ENCODE measurements at places on chromosomes 7 and 10.

GRCh38 chr10:49185213-49185612 is 3.0 kb downstream of the TMEM273 start:
- DNase-seq, result no peak

DNA sequence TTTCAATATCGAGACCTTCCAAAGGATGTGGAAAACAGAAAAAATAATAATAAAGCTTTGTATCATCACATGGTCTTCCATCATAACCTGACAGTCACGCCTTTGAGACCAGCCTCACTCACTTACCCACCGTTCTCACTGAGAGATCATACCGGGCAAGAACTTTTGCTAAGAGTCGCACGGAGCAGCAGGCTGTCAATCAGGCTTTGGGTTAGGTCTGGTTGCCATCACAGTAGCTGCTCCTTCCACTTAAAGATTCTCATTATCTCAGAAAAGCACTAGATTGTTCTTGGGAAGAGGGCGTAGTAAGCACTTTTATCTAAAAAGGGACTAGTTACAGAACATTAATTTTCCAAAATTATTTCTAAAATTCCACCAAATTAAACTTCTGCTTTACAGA is 2.0 kb downstream of the RELN start:
- no peak for DNase-seq

GRCh38 chr7:39589323-39590111 is 23.3 kb downstream of the YAE1 start:
- no peak for DNase-seq

GRCh38 chr7:47543714-47544113 is 38.2 kb downstream of the TNS3 start:
- no peak for DNase-seq

DNA sequence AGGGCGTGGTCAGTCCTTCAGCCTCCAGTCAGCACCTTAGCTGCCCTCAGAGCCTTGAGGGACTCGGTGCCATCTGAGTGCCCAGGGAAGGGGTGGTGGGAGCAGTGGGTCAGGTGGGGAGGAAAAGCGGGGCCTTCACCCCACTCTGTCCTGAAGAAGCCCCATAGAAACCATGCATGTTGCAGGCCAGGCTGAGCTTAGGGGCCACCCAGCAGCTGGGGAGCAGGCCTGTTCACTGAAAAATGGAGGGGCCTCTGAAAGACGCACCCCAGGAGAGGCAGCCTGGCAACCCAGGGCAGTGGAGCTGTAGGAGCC is 144.3 kb downstream of the GRID1 start:
- DNase-seq, result no peak

GRCh38 chr7:140055833-140056232 is 6.9 kb downstream of the PARP12 start:
- no peak for DNase-seq

- no peak for DNase-seq
Measured at GRCh38 chr7:22611758-22612079, 111.7 kb upstream of the STEAP1B start.

DNA sequence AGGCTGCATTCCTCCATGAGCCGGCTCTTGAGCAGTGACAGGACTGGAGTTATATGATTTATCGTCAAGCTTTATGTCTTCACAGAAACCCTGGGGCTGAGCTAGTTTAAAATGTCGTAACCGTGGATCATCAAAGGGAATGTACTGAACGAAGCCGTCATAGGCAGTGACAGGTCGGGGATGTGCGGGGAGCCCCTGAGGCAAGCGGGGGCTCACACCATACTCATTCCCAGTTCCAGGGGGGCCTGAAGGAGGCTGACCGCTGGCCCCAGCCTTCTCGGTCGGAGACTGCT is 30.7 kb downstream of the JCAD start:
- no peak for DNase-seq

DNA sequence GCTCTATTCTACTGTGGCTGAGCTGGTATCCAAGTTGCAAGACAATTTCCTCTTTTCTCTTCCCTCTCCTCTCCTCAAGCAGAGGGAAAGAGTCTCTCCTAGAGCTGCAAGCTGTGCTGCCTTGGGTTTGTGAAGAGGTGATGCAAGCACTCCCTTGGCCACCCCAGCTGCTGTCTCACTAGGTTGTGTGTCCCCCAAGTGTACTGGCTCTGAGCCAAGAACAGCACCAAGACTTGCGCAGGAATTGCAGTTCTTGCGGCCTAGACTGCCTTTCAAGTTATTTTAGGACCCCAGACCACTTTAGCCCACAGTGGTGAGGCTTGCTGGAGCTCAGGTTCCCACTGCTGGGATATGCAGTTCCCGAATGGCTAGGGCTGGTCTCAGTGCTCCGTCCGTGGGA is 411.6 kb downstream of the DPP6 start:
- no peak for DNase-seq

- no peak for DNase-seq
Measured at GRCh38 chr10:131964298-131964697, 17.4 kb downstream of the BNIP3 start.

DNA sequence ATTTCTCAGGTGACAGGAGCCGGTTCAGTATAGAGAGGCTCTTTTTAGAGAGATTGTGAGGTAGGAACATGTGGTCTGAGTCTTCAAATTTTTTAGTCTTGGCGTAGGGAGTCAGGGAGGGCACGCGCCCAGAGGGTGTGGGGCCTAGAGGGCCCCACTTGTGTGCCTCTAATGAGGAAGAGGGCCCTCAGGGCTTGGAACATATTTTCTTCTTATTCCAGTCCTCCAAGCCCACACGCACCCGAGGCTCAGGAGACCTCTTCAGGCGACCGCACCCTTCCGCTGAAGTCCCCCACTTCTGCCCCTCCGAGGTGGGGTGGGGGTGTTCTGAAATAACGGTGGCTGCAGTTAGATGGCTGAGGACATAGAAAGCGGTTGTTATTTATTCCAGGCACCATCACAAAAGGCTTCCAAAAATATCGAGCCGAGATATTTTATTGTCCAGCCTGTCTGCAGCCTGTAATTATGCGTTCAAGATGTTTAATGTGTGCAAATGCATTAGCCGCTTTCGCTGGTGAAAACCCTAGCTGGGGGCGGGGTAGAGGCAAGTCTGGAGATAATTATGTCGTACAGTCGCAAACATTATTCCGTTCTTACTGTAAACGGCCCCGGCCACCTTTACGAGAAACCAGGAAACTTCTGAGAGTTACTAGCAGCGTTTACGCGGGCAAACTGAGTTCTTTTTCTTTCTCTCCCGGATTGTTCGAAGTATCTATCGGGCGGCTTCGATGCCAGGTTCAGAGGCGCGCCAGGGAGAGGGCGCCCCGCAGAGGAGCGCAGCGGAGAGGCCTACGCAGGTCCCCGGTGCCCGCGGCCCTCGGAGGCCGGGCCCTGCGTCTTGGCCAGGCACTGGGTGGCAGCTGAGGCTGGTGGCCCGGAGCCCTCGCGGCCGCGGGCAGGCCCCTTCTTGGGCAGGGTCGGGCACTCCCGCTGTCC is 12.9 kb upstream of the HOXA13 start:
- DNase-seq, result no peak

DNA sequence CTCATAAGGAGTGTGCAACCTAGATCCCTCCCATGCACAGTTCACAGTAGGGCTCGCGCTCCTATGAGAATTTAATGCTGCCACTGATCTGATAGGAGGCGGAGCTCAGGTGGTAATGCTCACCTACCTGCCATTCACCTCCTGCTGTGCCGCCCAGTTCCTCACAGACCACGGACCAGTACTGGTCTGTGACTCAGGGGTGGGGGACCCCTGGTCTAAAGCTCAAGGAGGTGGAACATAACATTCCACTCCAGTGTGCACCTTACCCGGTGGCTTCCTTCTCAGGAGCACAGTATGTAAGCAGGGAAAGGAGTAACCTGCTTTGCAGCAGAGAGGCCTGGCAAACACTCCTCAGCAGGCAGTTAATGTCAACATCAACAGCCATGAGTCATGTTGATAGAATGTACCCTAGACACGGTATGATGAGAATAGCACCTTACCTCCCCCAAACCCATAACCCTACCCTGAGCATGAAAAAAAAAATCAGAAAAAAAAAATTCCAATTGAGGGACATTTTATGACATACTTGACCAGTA is 273.5 kb downstream of the FGFR2 start:
- DNase-seq, result no peak

GRCh38 chr10:2882628-2883027 is 184.7 kb upstream of the PFKP start:
- no peak for DNase-seq

DNA sequence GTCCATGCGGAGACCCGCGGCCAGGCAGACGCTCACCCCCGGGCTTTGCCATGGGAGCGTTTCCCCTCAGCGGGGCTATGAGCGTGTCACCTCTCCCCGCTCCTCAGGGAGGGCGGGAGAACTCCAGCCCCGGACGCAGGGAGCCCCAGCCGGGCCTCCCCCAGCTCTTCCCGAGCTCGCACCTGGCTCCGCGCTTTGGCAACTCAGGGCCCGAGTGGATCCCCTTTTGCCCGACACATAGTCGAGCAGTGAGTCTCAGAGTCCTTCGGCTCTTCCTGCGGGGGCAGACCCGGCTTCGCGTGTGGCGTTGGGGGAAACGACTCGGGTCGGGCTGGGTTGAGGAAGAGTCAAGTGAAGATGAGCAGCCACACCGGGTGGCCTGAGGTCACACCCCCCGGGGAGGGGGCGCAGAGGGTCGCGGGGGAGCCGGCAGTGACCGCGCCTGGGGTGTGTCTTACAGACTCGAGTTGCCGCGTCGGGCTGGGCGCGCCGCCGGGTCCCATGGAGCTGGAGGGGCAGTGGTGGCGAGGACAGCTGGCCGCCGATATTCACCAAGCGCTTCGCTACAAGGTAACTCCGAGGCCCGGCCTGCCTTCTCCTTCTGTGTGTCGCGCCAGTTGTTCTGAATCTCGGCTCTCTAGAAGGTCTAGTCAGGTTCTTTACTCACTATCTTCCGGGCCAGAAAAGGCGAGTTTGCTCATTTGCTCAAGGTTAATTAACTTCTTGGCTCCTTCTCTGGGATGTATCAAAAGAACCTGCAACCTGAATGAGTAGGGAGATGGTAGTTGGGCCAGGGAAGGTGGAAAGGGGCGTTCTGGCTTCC is 721 bp downstream of the CCNJ start:
- DNase-seq, result peak; percentile 15

DNA sequence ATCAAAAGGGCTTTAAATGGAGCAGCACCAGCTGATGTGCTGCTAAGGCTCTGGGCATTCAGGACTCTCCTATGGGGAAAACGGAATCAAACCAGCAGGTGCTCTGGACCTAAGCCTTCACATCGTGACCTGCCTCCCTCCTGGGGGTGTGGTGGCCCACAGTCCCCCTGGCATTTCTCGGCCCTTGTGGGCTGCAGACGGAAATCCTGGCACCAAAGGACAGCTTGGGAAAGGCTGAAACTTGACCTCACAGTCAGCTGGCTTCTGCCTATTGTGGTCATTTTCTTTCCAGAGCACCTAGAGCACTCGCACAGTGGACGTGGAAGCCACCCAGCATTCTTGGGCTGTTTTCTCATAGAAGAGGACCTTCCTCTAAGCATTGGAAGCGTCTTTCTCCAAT is 74.8 kb downstream of the TPST1 start:
- DNase-seq, result no peak

- peak; percentile 48 for DNase-seq
Measured at GRCh38 chr7:30910411-30911073, 1.1 kb upstream of the AQP1 start.

- no peak for DNase-seq
Measured at GRCh38 chr7:131945313-131945911, 389.0 kb upstream of the PODXL start.

DNA sequence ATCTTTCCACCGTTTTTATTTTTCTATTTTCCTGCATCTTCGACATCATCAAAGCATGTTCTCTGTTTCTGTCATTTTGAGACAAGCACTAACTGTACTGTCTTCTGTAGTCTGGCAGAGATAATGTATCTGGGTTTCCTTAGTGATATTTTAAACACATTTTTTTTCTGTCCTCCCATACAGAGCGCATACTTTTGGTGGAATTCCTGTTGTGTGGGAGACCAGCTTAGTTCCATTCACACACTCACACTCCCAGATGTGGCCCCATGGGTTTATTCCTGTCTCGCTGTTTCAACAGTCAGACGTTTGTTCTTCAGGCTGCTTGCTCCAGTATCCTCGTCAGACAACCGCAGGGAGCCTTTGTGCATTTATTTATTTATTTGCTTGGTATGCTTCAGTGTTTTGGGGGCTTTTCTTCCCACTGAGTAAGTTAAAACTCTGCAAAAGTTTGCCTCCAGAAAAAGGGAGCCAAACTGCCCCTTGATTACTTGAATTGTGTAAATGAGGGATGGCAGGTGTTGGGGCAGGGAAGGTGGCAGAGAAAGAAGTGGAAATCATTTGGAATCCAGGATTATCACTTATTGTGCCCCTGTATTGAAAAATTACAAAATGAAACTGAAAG is 456.8 kb upstream of the KLF6 start:
- no peak for DNase-seq

GRCh38 chr10:25701652-25702051 is 232.4 kb upstream of the MYO3A start:
- DNase-seq, result no peak

GRCh38 chr7:50315739-50316671 is 11.5 kb downstream of the IKZF1 start:
- no peak for DNase-seq

DNA sequence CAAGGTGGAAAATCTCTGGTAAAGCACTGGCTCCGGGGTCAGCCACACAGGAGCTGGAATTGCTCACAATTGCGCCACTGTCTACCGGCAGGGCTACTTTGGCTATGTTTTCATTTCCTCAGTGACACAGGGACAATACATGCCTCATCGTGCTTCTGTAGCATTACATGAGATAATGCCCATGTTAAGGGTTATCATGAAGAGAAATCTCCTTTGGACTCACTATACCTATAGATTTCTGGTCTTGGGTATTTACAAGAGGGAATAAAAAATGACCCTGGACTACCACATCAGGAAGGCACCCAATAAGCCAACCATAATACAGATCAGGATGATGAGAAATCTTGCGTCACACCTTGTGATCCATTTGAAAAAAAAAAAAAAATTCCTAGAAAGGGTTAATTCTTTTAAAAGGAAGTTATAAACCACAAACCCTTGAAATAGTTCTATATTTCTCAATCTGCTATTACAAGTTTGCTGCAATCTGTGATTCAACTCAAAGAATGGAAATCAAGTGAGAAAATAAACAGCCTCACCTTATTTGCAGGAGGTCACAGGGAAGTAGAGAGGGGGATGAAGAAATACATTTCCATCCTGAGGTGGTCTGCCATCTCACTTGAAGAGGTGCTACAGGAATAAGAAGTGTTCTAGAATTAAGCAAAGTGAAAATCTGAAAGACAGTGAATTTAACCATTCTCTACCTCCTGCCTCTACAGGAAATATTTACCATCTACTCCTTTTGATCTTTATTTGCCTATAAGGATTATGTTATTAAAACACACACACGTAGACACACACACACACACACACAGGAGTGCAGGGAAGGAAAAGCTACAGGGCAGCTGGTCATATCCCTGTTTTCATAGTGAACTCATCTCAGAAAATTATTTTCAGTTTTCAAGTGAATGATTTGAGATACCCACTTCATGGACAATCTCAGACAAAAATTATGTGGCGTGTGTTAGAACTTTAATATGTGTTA is 231.3 kb upstream of the CELF2 start:
- no peak for DNase-seq

Data from hematopoietic multipotent progenitor cell treated with erythropoietin and hydrocortisone succinate and interleukin-3 and kit ligand, for 17 days (in vitro differentiated cells).